ENCODE measurements at places on chromosomes 5 and 9. TPM values are rescaled to one million over a fixed set of nuclear protein-coding genes. Genes with fewer than 3 reads are reported as not detected.

The STPG3 gene
- total RNA-seq: not detected

GRCh38 chr5:95358848-95359247 lies 32.3 kb upstream of the FAM81B start:
- no peak for DNase-seq

- DNase-seq: no peak
Measured at GRCh38 chr5:151886546-151887275, 37.9 kb downstream of the GLRA1 start.

The IFNA13 gene
- total RNA-seq: not detected

GRCh38 chr9:124013309-124014210 lies 2.0 kb downstream of the LHX2 start:
- DNase-seq: no peak

GRCh38 chr9:124308606-124309491 lies 51.1 kb downstream of the NEK6 start:
- no peak for DNase-seq

DNA sequence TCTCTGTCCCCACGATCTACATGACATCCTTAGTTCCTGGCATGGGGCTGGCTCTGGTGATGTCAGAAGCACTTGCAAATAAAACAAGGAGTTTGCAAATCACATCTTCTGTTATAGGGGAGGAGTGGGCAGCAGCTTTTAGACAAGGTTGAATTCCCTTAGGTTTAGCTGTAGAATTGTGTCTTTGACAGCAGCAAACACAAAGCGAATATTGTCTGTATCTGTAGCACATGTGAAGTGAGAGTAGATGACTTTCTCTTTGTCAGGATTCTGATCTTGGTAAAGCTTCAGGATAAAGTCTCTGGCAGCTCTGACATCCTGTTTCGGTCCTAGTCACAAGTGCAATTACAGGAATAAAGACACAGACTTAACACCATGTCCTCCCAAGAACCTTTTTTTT lies 224.3 kb downstream of the GNA14 start:
- no peak for DNase-seq

Data from mesenteric fat pad (tissue), 1 donor.